RPMI8226 (cell line): ENCODE measurements at places on chromosomes 11 and 22.

DNA sequence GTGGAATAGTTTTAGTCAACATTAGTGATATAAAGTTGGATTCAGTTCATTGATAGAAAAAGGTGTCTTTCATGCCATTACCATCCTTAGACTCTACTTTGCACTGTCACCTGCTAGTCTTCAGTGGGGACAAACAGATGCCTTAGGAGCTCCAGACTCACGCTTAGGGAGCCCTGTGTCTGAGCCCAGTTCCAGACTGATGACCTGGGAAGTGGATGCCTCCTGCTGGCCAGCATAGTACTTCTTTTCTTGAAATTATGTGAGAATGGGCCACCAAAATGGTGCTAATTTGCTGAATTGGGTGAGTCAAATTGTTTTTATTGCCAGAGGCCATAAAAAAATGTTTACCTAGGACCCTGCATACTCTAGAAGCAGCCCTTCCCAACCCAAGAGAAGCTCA lies 53.9 kb downstream of the NOX4 start:
- no peak for DNase-seq

DNA sequence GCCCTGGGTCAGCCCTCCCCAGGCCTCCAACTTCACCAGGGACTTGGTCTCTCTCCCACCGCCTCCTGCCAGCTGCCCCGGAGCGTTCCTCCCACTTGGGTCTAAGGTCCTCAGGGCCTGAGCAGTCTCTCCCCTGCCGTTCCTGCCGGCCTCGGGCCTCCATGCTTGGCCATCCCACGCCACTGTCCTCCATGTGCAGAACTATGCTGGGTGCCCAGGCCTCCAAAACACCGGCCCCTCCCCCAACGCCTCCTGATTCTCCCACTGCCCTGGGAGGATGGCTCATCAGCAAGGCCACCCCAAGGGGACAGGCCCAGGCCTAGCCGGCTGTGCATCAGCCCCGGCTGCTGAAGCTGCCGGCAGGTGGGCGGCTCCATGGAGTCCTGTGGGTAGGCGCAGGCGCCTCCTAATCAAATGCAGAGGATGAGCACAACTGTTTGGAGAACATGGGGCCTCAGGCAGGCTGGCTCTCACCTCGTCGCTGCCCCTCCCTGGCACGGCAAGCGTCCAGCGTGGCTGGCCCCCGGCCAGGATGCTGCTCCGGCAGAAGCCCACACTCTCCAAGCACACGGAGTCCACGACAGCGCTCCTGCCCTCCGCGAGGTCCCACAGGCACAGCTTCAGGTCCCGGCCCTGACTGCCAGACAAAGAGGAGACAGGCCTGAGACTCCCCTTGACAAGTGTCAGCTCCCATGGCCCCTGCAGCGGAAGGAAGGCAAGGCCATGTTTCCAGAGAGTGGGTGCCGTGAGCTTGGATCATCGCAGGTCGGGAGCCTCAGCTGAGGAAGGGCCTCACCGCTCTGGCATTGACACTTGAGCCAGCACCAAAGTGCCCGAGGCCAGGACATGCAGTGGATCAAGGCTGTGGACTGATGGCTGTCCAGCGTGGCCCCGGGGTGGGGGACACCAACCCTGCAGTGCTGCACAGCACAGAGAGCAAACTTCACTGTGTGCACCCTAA lies 42.6 kb downstream of the GNB1L start:
- no peak for DNase-seq

- no peak for DNase-seq
Observed at GRCh38 chr11:83115026-83115425, 41.9 kb upstream of the PCF11 start.

DNA sequence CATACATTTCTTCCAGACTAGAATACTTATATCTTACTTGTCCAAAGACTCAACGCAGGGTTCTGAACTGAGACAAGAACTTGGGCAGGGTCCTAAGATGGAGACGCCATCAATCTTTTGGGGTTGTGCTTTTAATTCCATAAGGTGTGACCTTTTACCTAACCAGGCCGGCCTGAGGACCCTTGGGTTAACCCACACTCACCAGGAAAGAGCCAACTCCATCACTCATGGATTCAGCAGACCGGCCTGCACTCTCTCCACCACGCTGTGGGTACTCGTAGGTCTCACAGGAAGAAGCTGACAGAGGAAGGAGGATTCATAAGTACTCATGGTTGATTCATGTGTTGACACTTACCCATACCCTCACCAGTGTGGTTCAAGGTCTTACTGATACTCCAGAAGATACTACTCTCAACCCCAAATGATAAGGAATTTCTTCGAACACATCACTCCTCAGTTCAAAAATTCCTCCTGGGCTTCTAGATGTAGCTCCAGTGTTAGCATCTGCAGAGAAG lies 36.2 kb downstream of the USP35 start:
- no peak for DNase-seq

- DNase-seq: peak; percentile 66
Observed at GRCh38 chr11:66478729-66479393, 1.4 kb upstream of the DPP3 start.

- peak; percentile 15 for DNase-seq
Observed at GRCh38 chr11:125591649-125592304, 875 bp upstream of the STT3A start.

GRCh38 chr22:46070803-46071450 lies 79.4 kb upstream of the PPARA start:
- peak; percentile 72 for DNase-seq

- peak; percentile 15 for DNase-seq
Observed at GRCh38 chr11:45543808-45544422, 121.5 kb downstream of the CHST1 start.

DNA sequence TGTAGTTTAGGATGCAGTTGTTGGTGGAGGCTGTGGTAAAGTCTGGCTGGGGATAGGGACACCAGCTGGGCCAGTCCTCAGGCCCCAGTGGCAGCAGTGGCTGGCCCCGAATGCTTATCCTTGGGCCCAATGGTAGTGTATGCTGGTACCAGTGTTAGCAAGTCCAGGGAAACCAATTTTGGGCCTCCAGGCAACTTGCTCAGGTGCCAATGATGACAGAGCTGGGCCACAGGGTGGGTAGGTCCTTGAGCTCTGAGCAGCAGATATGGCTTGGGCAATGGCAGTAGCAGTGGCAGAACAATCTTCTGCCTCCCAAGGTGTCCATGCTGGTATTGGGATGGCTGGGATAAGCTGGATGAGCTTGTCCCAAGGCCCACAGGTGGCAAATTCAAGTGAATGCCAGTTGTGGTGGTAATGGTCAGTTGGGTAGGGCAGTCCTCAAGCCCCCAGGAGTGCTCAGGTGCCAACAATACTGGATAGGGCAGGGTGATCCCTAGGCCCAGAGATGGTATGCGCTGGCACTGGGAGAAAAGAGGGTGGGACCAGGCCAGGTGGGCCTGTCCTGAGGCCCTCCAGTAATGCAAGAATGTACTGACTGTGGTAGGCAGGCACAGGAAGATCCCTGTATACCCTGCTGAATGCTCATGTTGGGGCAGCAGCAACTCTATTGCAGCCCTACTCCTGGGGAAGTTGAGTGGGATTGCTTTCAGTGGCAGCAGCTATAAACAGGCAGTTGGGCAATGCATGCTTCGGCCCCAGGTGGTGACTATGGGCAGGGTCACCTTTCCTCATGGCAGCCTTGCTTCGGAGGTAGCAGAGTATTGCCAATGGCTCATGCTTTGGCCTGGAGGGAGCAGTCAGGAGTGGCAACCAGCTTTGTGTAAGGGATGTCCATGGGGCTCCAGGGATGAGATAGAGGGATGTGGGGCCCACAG lies 54.7 kb downstream of the KCNQ1OT1 start:
- DNase-seq: no peak

GRCh38 chr11:125156346-125157117 lies 8.0 kb upstream of the PKNOX2 start:
- DNase-seq: no peak

DNA sequence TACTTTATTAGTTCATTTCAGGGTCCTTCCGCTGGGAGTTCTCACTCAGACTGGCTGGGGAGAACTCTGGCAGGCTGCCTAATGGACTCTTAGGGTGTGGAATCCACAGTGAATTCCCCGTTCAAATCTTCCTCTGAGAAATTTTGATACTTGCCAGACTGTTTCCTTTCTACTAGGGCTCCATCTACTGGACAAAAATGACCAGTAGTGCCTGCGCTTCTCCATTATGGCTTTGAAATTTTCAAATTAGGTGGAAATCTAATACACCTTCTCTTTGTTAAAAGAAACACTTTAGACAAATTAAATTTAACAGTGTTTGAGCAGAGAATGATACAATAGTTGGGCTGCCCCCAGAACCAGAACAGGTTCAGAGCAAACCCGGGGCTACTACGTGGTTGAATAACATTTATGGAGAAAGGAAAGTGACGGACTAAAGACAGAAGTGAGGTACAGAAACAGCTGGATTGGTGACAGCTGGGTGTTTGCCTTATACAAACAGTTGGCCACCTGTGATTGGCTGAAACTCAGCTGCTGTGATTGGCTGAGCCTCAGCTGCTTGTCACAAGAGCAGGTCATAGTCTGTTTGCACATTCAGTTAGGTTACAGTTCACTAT lies 52.9 kb upstream of the FDX1 start:
- DNase-seq: peak; percentile 62

DNA sequence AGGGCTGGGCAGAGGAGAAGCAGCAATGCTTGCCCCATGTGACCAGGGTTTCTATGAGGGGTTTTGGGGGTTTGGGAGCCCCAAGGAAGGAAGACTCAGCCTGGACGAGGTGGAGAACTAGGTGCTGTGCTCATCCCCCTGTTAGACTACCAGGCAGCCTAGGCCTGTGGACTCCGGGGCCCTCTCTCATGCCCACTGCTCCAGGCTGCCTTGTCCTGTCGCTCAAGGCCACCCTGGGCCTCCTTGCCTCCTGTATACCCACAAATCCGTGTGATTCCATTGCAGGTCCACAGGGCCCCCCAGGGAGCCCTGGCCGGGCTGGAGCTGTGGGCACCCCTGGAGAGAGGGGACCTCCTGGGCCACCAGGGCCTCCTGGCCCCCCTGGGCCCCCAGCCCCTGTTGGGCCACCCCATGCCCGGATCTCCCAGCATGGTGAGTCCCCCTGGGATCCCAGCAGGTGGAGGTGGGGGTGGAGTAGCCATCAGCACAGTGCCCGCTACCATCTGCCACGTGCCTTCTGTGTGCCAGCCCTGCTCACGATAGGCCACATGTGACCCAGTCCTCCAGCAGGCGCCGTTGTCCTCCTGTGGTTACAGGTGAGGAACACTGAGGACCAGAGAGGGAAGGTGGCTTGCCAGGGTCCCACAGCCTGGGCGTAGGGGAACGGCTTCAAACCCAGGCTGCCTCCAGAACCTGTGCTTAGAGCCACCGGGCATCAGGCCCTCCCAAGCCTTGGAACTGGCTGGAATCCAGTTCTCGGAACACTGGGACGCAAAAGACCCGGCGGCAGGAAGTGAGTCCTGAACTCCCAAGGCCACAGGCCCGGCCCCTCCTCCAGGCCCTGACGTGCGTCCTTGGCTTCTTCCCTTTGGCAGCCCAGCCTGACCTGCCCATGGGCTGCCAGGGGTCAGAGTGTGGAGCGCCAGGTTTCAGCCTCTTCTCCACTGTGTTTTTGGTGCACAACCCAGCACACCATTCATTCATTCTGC lies 26.6 kb downstream of the EMID1 start:
- no peak for DNase-seq

GRCh38 chr11:130181295-130182272 lies 22.0 kb downstream of the ST14 start:
- DNase-seq: peak; percentile 86

GRCh38 chr11:92976681-92977080 lies 7.2 kb downstream of the MTNR1B start:
- no peak for DNase-seq

GRCh38 chr11:86748296-86748695 lies 52.0 kb upstream of the PRSS23 start:
- DNase-seq: no peak
